ENCODE measurements at places on chromosomes 5 and 9. TPM values are rescaled to one million over a fixed set of nuclear protein-coding genes. Genes with fewer than 3 reads are reported as not detected.

- H3K27ac ChIP-seq = no peak overlapping the region
- no peaks in the 10 kb centered on the region for H3K27me3 ChIP-seq
- no peak for DNase-seq
- peaks cover 2% of the 10 kb centered on the region for H3K4me1 ChIP-seq
Observed at GRCh38 chr9:72424131-72424530, 59.1 kb upstream of the ZFAND5 start.

- no peak overlapping the region for H3K27ac ChIP-seq
- H3K36me3 ChIP-seq = no peaks in the 10 kb centered on the region
- H3K27me3 ChIP-seq = peaks cover 4% of the 10 kb centered on the region
Observed at GRCh38 chr5:11390291-11390767, 513.9 kb downstream of the CTNND2 start.

DNA sequence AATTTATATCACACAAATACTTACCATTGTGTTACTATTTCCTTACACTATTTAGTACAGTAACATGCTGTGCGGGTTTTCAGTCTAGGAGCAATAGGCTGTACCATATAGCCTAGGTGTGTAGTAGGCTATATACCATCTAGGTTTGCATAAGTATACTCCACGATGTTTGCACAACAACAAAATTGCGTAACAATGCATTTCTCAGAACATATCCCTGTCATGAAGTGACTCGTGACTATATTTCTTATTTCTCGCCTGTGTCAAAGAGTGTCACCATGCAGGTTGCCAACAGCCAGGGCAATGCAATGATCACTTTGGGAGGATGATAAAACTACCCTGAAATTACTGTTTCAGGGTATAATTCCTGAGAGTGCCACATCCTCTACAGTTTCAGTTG lies 65.6 kb upstream of the CD180 start:
- no peak overlapping the region for H3K4me3 ChIP-seq
- H3K36me3 ChIP-seq = no peaks in the 10 kb centered on the region
- no peaks in the 10 kb centered on the region for H3K27me3 ChIP-seq
- no peak overlapping the region for H3K27ac ChIP-seq

- no peak for DNase-seq
- no peaks in the 10 kb centered on the region for H3K27me3 ChIP-seq
- H3K4me1 ChIP-seq = peaks cover 5% of the 10 kb centered on the region
- no peak overlapping the region for H3K4me3 ChIP-seq
- peaks cover 12% of the 10 kb centered on the region for H3K36me3 ChIP-seq
- H3K27ac ChIP-seq = no peak overlapping the region
Observed at GRCh38 chr5:172118891-172119290, 69.1 kb downstream of the STK10 start.

DNA sequence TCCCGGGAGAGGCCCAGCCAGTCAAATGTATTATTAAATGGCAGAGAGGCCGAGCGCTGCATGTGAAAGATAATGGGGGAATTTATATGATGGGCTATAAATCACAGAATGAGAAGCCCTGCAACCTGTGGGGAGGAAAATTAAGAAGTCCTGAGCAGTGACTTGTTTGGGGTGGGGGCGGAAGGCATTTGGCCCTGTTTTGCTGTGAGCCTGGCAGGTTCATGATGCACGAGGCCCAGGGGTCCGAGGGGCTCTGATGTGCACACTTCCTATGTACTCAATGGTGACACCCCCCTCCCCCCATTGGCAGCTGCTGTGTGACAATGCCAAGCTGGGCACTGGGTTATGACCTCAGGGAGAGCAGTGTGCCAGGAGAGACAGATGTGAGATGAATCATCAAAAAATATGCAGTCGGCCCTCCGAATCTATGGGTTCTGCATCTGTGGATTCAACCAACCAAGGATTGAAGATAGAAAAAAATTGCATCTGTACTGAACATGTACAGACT lies 13.7 kb upstream of the DAB2IP start:
- no peaks in the 10 kb centered on the region for H3K27me3 ChIP-seq
- peaks cover 11% of the 10 kb centered on the region for H3K4me1 ChIP-seq
- no peak overlapping the region for H3K27ac ChIP-seq
- H3K36me3 ChIP-seq = no peaks in the 10 kb centered on the region
- peak; percentile 50 for DNase-seq
- H3K4me3 ChIP-seq = no peak overlapping the region

KCNT1 gene
- total RNA-seq = not detected
